Activated gamma-delta T cell treated with Interleukin-2 at 50 U/mL for 16 hours (primary cell): ENCODE measurements at places on chromosomes 12 and 14.

DNA sequence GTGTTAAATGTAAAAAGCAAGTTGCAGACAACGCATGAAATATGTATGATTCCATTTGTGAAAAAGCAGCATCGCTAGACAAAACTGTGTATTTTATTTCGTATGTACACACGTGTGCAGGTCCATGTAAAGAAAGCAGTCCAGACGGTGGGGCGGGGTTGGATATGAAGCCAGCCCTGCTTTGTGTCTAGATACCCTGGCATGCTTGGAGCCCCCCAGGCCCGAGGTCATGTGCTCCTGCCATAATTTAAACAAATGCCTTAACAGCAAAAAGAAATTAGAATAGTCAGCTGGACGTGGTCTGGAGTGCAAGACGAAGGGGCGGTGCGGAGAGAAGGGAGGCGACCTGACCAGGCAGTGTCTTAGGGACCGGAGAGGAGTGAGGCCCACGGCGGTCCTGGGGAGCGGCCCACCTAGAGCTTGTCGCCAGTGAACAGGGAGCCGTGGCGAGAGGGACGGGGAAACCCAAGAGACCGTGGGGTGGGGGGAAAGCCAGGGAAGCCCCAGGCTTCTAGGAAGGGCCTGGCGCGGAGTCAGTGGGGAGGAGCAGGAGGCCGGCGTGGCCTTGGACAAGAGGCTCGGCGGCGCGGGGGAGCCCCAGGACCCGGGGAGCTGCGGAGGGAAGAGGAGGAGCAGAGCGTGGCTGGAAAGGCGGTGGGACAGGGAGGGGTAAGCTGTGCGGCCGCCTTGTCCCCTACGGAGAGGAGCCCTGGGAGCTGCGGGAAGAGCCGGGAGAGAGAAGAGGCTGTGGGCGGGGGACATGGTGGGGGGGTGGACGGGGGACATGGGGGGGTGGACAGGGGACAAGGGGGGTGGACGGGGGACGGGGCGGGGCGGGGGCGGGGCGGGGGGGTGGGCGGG, 118.5 kb upstream of the C14orf180 start:
- no peak for DNase-seq

DNA sequence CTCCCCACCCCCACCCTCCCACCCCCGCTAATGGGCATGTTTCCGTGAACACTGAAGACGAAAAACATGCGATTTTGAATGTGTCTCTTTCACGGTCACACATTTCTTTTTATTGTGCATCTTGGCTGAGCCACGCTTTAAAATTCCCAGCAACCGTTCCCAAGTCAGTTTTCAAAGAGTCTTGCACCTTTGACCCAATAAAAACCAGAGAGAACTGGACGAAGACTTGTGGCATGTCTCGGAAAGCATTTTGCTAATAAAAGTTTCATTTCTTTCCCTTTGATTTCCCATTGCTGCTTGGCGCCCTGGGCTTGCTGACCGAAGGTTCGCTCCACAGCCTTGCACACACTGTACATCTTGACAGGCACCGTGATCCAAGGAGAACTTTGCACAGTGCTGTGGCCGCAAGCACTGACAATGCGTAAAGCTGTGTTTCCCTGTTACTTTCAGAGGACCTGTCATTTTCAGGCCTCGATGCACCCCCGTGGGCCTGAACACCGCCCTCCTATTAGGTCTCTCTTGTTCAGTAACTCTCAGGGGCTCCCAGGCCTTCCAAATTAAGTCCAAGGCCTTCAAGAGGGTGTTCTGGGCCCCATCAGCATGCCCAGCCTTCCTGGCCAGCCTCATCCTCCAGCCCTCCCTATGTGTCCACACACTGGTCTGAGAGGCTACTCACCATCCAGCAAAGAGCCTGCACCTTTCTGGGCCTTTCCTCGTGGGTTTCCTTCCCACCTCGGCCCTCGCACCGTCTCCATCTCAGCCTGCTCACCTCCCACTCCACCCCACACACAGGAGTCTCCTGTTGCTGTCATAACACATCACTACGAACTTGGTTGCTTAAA, 63.4 kb upstream of the DIO3 start:
- DNase-seq: no peak

GRCh38 chr14:104551851-104552737, 27.5 kb upstream of the C14orf180 start:
- DNase-seq: peak; percentile 2

DNA sequence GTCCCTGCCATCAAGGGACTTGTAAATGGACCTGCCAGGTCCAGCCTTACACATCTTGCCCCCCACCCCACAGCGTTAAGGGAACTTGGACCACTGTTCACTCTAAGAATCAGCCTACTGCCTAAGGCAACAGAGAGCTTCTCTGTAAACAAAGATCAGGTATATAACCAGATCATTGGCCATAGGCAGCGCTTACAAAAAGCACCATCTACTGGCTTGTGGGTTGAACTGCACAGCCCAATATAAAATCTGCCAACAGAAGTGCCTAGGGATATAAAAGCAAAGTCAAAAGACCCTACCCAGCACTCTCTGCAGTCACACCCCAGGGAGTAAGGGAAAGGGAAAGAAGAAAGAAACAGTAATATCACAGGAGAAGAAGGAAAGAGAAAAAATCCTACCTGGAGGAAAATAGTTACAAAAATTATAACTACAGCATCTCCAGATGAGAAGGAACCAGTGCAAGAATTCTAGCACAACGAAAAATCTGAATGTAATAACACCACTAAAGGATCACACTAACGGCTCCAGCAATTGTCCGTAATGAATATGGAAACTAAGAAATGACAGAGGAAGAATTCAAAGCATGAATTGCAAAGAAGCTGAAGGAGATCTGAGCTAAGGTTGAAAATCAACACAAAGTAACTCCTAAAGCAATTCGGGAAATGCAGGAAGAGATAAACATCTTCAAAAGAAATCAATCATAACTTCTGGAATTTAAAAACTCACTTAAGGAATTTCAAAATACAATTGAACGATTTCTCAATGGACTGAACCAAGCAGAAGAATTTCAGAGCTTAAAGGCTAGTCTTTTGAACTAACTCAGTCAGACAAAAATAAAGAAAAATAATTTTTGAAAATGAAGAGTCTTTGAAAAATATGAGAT, 95.2 kb upstream of the PCED1B start:
- peak; percentile 17 for DNase-seq

- no peak for DNase-seq
These were observed 457.2 kb downstream of the AEBP2 start for GRCh38 chr12:19896534-19896933.

DNA sequence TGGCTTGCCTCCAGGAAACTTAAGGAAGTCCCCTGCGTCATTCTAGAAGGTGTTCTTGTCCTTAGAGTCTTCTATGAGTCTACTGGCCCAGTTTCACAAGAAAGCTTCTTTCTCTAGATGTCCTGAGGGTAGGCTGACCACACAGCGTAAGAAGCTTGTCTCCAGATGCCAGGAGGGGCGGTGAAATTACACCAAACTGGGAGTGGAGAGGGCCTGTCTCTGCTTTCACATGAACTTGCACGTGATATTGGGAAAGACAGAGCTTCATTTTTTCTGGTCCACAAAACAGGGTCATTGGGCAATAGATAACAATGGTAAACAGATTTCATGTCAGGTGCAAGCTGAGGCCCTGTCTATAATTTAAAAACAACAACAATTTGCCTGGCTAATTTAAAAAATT, 85.7 kb upstream of the TBX3 start:
- no peak for DNase-seq

GRCh38 chr12:15538881-15539280, 216.6 kb downstream of the PTPRO start:
- no peak for DNase-seq

GRCh38 chr14:96958057-96958456, 160.9 kb downstream of the VRK1 start:
- no peak for DNase-seq

GRCh38 chr12:29306682-29307081, 74.3 kb downstream of the ERGIC2 start:
- DNase-seq: no peak

DNA sequence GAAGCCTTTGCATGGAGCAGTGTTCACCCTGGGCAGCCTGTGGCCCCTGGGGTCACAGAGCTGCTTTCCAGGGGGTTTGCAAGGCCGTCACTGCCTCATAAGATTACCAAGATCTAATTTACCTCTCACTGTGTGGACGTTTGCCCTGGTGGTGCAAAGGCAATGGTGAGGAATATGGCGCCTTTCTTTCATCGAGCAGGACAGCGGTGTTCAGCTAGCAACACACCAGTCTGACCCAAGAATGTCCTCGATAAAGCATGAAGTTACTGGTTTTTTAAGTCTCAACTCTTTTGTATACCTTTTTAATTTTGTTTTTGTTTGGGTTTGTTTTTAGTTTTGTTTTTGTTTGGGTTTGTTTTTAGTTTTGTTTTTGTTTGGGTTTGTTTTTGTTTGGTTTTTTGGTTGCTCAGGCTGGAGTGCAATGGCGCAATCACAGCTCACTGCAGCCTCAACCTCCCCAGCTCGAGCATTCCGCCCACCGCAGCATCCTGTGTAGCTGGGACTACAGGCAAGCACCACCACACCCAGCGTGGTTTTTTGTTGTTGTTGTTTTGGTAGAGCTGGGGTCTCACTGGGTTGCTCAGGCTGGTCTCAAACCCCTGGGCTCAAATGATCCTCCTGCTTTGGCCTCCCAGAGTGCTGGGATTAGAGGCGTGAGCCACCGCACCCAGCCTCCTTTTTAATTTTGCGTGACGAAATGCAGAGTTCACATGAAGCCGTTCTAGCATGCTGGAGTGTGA, 57.9 kb downstream of the PPP2R5C start:
- peak; percentile 81 for DNase-seq

DNA sequence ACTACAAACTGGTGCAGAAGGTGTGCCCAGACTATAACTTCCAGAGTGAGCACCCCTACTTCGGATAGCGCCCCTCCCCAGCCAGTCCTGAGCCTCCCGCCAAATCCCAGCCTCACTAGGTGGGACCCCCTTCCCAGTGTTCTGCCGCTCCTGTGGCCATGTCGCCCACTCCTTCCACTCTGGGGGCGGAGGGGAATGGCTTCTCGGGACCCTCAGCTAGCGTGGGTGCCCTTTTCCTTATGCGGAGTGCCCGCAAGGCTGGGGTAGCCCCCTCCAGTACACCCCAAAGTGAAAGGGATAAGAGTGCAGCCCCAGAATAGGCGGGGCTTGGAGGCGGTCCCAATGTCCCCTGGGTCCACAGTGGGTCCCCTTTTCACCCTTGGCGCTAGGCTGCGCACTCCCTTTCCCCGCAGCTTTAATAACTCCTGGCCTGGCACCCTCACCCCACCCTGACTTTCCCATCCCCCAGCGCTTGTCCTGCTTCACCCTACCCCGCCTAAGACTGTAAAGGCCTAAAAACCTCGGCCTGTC, 3.8 kb upstream of the SHMT2 start:
- no peak for DNase-seq

- no peak for DNase-seq
These were observed 99.2 kb downstream of the C12orf50 start for GRCh38 chr12:87930033-87930432.

DNA sequence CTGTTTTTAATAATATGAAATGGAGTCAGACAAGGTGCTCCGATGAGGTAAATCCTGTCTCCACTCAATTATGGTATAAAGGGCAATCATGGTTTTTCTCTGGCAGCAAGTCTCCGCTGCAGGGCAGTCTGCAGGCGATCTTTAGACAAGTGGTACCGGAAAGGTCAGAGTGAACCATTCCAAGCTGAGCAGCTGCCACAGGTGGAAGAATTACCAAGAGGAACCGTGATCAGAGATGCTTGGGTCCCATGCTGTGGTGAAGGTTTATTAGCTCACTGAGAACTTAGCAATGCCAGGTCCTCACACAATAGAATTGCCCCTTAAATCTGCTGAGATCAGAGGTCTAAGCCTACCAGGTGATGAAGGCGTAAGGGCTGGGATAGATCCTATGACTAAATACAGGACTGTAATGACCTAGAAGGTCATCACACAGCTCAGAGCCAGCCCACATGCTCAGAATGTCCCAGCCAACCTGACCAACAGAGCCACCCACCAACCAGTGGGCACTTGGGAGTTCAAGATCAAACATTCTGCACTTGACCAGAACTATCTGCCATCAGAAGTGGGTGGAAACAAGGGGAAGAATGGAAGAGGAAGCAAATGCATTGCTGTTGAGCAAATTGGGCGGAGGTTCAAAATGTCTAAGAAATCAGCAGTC, 175.2 kb upstream of the BCL2L14 start:
- DNase-seq: no peak

DNA sequence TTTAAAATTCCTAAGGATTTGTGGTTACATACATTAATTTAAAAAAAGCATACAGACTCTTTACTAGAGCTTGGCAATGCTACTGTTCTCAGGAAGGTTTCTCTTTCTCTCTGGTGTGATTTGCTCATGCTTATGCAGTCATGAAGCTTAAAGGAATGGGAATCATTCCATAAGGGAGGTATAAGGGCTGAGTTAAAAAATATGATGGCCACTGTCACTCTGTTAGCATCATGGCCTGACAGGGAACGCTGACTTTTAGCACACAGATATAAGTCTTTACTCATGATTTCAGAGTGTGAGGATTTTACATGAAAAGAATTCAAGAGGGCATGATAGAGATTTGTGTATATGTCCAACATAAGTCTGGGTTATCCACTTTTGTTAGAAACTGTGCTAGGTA, 3.8 kb downstream of the MYF5 start:
- no peak for DNase-seq

DNA sequence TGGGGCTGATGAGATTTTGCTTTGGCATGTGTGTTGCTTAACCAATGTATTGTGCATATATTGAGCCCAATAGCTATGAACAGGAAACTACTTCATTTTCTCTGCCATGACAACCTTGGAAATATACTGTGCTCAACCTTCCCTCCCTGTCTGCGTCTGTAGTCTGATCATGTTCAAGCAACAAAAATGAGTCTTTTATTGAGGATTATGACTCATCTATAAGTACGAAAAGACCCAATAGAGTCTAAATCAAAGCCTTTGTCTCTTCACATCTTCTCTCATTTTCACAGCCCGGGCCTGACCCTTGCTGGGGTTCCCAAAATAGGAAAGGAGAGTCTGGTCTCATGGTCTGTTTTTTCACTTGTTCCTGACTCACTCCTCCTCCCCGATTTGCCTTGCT, 158.2 kb downstream of the CAND1 start:
- no peak for DNase-seq

DNA sequence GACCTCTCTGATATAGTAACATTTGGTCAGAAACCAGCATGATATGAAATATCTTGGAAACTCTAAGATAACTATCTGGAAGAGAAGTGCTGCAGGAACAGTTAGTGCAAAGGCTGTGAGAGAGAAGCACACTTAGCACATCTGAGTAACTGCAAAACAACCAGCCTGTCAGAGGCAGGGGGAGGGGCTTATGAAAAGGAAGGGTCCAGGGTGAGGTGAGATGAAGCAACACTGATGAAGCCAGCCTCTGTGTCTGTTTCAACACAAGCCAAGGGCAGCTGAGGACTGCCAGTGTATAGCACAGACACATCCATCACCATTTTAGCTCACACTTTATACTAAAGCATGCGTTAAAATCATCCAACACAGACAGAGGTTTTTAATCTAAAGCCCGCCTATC, 37.4 kb upstream of the OVCH1 start:
- no peak for DNase-seq

GRCh38 chr14:50954811-50955372, 10.6 kb upstream of the PYGL start:
- no peak for DNase-seq

DNA sequence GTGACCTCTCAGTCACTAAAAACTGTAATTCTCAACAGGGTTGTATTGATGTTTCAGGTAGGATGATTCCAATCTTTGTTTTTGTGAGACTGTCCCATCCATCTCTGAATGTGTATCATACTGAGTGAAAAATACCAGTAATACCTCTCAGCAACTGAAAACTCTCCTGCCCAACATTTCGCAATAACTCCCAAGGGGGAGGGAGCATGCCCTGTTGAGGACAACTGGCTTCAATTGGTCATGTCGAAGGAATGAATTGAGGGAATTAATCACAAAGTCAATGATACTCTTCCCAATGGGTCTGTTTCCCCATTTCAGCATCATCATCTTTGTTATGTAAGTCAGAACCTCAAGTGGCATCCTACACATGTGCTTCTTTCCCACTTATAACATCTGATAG, 102.4 kb upstream of the E2F7 start:
- DNase-seq: no peak
